ENCODE measurements at places on chromosomes 12 and 14.

GRCh38 chr12:13790317-13790716 is 191.1 kb downstream of the GRIN2B start:
- no peak for DNase-seq

GRCh38 chr12:119385659-119386058 is 51.1 kb downstream of the CCDC60 start:
- DNase-seq: no peak

DNA sequence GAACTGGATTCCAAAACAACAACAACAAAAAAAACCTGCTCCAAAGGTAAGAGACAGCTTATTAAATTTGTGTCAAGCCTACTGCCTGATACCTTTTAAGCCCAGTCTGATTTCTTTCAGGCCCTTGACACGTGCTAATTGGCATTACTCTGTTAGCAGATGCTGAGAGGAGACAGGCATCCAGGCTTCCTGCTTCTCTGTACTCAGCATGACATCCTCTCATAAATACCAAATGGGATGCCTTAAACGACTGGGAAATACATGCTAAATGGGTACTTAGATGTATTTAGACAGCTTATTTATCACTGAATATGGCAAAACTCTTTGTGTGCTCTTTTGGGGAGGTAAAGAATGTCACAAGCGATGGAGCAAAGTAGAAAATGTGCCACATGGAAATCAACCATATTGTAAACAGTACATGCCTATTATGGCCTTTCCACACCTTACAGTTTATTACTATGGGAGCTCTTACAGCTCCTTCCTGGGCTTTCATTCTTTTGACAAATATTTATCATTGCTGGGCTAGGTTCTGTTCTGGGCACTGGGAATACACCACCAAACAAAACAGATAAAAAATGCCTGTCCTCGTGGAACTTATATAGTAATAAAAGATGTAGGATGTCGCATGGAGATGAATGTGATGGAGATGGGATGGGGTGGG is 11.5 kb upstream of the PCED1B start:
- DNase-seq: no peak

DNA sequence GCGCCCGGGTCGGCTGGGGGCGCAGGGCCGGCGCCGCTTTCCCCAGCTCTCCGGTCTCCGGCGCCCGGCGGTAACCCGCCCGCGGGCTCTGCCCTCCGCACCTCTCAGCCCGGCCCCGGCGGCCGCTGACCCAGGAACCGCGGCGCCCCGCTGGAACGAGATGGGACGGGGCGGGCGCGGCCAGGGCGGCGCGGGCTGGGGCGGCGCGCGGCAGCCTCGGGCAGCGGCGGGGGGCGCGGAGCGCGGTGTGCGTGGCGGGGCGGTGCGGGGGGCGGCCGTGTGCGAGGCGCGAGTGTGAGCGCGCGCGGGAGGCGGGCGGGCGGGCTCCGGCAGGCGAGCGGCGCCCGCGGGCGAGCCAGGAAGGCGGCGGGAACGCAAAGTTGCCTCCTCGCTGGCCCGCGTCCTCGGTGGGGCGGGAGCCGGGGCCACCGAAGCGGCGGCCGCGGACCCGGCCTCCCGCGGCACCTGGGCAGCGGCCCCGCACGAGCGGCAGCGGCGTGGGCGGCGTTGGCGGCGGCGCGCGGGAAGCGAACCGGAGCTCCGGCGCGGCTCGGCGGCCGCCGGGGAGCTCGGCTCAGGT is 671 bp upstream of the DIO3 start:
- no peak for DNase-seq

DNA sequence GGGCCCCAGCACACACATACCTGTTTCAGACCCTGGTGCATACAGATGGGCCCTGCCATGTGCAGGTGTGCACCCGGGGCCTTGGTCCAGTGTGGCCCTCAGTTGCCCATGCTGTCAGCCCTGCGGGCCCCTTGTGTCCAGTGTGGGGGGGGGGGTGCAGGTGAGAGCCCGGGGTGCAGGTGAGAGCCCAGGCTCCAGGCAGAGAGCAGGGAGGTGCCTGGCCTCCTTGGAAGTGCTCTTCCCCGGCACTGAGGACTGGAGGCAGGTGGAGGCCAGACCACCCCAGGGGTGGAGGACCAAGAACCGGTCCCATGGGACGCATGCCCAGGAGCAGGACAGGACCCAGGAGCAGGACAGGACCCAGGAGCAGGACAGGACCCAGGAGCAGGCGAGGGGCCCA is 40.9 kb downstream of the FBRSL1 start:
- DNase-seq: no peak

DNA sequence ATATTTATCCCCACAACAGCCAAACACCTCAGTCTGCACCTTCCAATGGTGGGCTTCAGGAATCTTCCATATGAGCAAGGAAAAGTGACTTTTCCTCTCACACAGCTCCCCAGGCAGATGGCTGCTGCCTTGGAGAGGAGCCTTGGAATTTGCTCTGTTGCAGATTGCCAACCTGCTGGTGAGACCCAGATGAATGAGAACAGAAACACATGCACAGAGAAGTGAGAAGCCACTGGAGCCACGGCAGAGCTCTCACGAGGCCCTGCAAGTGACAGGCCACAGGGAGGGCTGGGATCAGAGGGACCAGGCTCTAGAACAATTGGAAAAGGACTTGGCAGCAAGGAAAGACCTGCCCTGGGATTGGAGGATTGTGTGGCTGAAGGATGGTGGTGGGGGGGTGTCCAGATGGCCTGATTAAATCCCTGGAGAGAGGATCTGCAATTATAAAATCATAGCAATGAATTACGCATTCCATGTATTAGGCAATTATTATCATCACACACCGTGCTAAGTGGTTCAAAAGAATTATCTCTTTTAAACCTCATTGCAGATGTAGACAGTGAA is 84.9 kb upstream of the PWP1 start:
- DNase-seq: no peak

Data from upper lobe of left lung (tissue), 6 donors.